ENCODE measurements at places on chromosomes 3 and 15. TPM values are rescaled to one million over a fixed set of nuclear protein-coding genes. Genes with fewer than 3 reads are reported as not detected.
A peak's percentile ranks its signal among the peaks of the same experiment; 100 is the strongest.

The HYAL2 gene
- total RNA-seq = 215 TPM

DNA sequence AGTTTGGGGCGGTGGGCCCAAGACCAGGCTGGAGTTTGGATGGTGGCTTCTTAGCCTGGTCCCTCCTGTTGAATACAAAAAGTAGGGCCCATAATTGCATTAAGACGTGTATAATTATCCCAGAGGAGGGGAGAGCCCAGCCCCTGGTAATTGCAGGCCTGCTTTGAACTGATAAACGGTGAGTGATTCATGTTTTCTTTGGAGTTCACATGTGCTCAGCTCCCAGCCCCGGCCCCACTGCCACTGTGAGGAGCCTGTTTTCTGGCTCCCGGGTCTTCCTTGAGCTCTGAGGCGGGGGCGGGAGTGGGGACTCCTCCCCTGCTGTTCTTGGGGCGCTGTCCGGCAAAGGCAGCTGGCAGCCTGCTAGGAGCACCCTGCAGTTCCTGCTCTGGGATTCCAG, 3.1 kb downstream of the PLXNA1 start:
- DNase-seq = no peak
- no peak overlapping the region for H3K4me3 ChIP-seq
- H3K27me3 ChIP-seq = no peaks in the 10 kb centered on the region
- no peak overlapping the region for H3K27ac ChIP-seq
- no peaks in the 10 kb centered on the region for H3K36me3 ChIP-seq

The CTXND1 gene
- total RNA-seq = not detected

The ZNF662 gene
- total RNA-seq = 13.8 TPM

GRCh38 chr3:195880037-195880431, 28.3 kb downstream of the TNK2 start:
- H3K4me3 ChIP-seq = no peak overlapping the region
- no peak overlapping the region for H3K27ac ChIP-seq
- no peak for DNase-seq
- H3K36me3 ChIP-seq = no peaks in the 10 kb centered on the region
- no peaks in the 10 kb centered on the region for H3K4me1 ChIP-seq

- no peak overlapping the region for H3K27ac ChIP-seq
- H3K4me1 ChIP-seq = no peaks in the 10 kb centered on the region
Measured at GRCh38 chr3:139481116-139481515, 4.8 kb upstream of the RBP2 start.

GRCh38 chr3:193800138-193801043, 207.4 kb downstream of the OPA1 start:
- H3K4me3 ChIP-seq = no peak overlapping the region
- no peaks in the 10 kb centered on the region for H3K27me3 ChIP-seq
- no peak for DNase-seq

GRCh38 chr15:86494475-86494874, 414.8 kb downstream of the AGBL1 start:
- DNase-seq = no peak
- no peaks in the 10 kb centered on the region for H3K4me1 ChIP-seq
- H3K27me3 ChIP-seq = no peaks in the 10 kb centered on the region

DNA sequence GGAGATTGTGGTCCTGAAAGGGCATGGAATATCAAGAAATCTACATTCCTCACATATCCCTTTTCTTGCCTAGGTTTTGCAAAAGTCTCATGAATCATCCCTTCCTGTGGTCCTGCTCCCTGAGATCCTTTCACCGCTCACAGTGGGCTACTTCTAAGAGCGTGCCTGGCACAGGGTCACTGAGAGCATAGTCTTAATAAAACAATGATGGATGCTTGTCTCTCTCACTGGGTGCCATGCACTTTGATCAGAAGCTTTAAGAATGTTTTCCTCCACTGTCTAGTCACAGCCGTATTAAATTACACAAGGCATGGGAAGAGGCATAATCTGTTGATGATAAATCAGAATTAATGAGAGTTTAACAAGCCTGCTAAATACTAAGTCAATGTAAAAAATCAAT, 269.7 kb upstream of the ATP10A start:
- H3K4me3 ChIP-seq = no peak overlapping the region
- no peak overlapping the region for H3K27ac ChIP-seq
- DNase-seq = no peak

- H3K27me3 ChIP-seq = no peaks in the 10 kb centered on the region
- no peak overlapping the region for H3K4me3 ChIP-seq
- H3K27ac ChIP-seq = no peak overlapping the region
Measured at GRCh38 chr3:21914451-21914850, 163.4 kb upstream of the ZNF385D start.

- H3K27me3 ChIP-seq = no peaks in the 10 kb centered on the region
- H3K4me1 ChIP-seq = no peaks in the 10 kb centered on the region
- DNase-seq = no peak
- H3K4me3 ChIP-seq = peak overlapping the region; percentile 46
Measured at GRCh38 chr3:115513416-115513800, 109.9 kb upstream of the GAP43 start.

- no peaks in the 10 kb centered on the region for H3K27me3 ChIP-seq
- H3K36me3 ChIP-seq = no peaks in the 10 kb centered on the region
- H3K4me1 ChIP-seq = no peaks in the 10 kb centered on the region
- no peak for DNase-seq
Measured at GRCh38 chr15:47728886-47729285, 11.6 kb downstream of the SEMA6D start.

The CLDN16 gene
- 0.29 TPM for total RNA-seq

GRCh38 chr15:33729653-33730052, 238.6 kb upstream of the CHRM5 start:
- H3K4me3 ChIP-seq = no peak overlapping the region
- no peaks in the 10 kb centered on the region for H3K27me3 ChIP-seq
- no peak for DNase-seq
- H3K4me1 ChIP-seq = no peaks in the 10 kb centered on the region
- no peak overlapping the region for H3K27ac ChIP-seq

GRCh38 chr3:18679238-18679637, 254.1 kb upstream of the SATB1 start:
- no peaks in the 10 kb centered on the region for H3K4me1 ChIP-seq
- H3K4me3 ChIP-seq = no peak overlapping the region
- H3K27ac ChIP-seq = no peak overlapping the region
- no peaks in the 10 kb centered on the region for H3K36me3 ChIP-seq
- no peaks in the 10 kb centered on the region for H3K27me3 ChIP-seq

The GPR87 gene
- 3.4 TPM for total RNA-seq

- no peak overlapping the region for H3K27ac ChIP-seq
- H3K27me3 ChIP-seq = no peaks in the 10 kb centered on the region
Measured at GRCh38 chr15:33698126-33698525, 270.2 kb upstream of the CHRM5 start.

- no peaks in the 10 kb centered on the region for H3K4me1 ChIP-seq
- H3K4me3 ChIP-seq = no peak overlapping the region
- H3K27me3 ChIP-seq = no peaks in the 10 kb centered on the region
Measured at GRCh38 chr15:45091161-45091560, 22.8 kb downstream of the DUOX2 start.

- H3K27ac ChIP-seq = no peak overlapping the region
- DNase-seq = no peak
- no peaks in the 10 kb centered on the region for H3K4me1 ChIP-seq
- no peaks in the 10 kb centered on the region for H3K36me3 ChIP-seq
- no peaks in the 10 kb centered on the region for H3K27me3 ChIP-seq
Measured at GRCh38 chr3:94158512-94158911, 95.7 kb downstream of the NSUN3 start.

The TMC3 gene
- not detected for total RNA-seq

DNA sequence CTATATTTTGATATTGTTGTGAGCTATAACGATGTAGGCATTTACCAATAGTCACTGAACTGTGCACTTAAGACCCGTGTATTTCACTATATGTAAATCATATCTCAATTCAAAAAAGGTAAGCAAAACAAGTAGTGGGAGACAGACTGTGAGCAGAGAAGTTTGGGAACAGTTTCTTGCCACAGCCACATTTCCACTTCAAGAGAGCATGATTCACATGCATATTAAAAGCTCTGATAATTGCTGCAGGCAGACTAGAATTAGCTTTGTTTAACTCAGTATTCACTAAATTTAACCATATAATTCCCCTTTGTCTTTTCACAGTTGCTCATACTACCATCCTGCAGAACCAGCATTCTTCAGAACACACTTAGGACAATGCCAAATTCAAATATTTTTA, 168.4 kb upstream of the ZNF385D start:
- no peak overlapping the region for H3K4me3 ChIP-seq
- no peaks in the 10 kb centered on the region for H3K27me3 ChIP-seq
- no peaks in the 10 kb centered on the region for H3K4me1 ChIP-seq
- no peaks in the 10 kb centered on the region for H3K36me3 ChIP-seq

GRCh38 chr3:127141921-127142730, 50.8 kb upstream of the PRR23E start:
- no peaks in the 10 kb centered on the region for H3K27me3 ChIP-seq
- DNase-seq = no peak
- H3K27ac ChIP-seq = no peak overlapping the region
- H3K4me1 ChIP-seq = no peaks in the 10 kb centered on the region
- no peak overlapping the region for H3K4me3 ChIP-seq

The HEG1 gene
- total RNA-seq = 45.9 TPM

GRCh38 chr3:52860424-52860768, 25.6 kb upstream of the MUSTN1 start:
- no peaks in the 10 kb centered on the region for H3K36me3 ChIP-seq
- DNase-seq = no peak
- no peaks in the 10 kb centered on the region for H3K27me3 ChIP-seq
- no peak overlapping the region for H3K4me3 ChIP-seq
- no peak overlapping the region for H3K27ac ChIP-seq

The GPR156 gene
- total RNA-seq = 0.64 TPM

DNA sequence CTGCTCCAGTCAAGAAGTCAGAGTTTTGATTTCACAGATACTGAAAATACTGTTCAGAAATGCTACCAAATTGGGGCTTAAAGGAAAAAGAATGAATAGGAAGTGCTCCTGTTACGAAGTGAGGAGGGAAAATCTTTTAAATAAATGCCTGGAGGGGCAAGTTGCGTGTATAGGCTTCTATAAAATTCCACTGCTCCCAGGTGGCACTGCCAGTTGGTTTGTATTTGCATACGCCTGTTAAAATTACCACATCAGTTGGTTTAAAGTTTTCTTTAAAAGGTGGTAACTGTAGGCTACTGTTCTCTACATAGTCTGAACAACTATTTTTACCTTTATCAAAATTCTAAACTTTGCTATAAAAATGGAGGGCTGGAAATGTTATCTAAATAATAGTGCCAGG, 123.5 kb downstream of the DLG1 start:
- H3K4me3 ChIP-seq = no peak overlapping the region
- H3K4me1 ChIP-seq = no peaks in the 10 kb centered on the region
- H3K36me3 ChIP-seq = no peaks in the 10 kb centered on the region
- no peaks in the 10 kb centered on the region for H3K27me3 ChIP-seq
- DNase-seq = no peak
- no peak overlapping the region for H3K27ac ChIP-seq

- H3K4me3 ChIP-seq = no peak overlapping the region
- no peaks in the 10 kb centered on the region for H3K27me3 ChIP-seq
- no peak overlapping the region for H3K27ac ChIP-seq
- H3K36me3 ChIP-seq = no peaks in the 10 kb centered on the region
Measured at GRCh38 chr3:127114337-127115070, 78.4 kb upstream of the PRR23E start.

- DNase-seq = no peak
- H3K27me3 ChIP-seq = no peaks in the 10 kb centered on the region
- H3K4me1 ChIP-seq = no peaks in the 10 kb centered on the region
- no peaks in the 10 kb centered on the region for H3K36me3 ChIP-seq
Measured at GRCh38 chr15:76987896-76988860, 6.7 kb upstream of the PSTPIP1 start.

GRCh38 chr3:122060040-122060698, 5.0 kb downstream of the CD86 start:
- H3K27ac ChIP-seq = no peak overlapping the region
- H3K36me3 ChIP-seq = no peaks in the 10 kb centered on the region
- no peak for DNase-seq

The GOLGA8R gene
- 4.2 TPM for total RNA-seq

DNA sequence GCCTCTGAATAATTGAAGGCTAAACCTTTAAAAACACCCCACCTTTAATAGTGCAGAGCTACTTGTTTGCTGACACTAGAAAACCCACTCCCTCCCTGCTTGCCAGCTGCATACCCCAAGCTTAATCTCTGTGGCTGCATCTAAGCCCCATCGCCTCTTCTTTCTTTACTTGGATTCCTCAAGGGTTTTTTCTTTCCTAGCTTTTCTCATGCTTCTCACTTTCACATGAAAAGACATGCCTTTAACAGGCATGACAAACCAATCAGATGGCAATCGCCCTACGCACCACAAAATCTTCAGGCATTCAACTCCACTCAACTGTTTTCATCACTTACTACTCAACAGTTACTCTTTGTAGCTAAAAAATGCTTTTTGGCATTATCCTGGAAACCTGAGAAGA, 77.5 kb downstream of the PLD1 start:
- no peaks in the 10 kb centered on the region for H3K4me1 ChIP-seq
- H3K4me3 ChIP-seq = no peak overlapping the region
- no peak for DNase-seq
- no peak overlapping the region for H3K27ac ChIP-seq
- no peaks in the 10 kb centered on the region for H3K27me3 ChIP-seq

- H3K27ac ChIP-seq = no peak overlapping the region
- H3K4me1 ChIP-seq = no peaks in the 10 kb centered on the region
- DNase-seq = no peak
- H3K36me3 ChIP-seq = no peaks in the 10 kb centered on the region
- H3K27me3 ChIP-seq = no peaks in the 10 kb centered on the region
- no peak overlapping the region for H3K4me3 ChIP-seq
Measured at GRCh38 chr3:187497052-187497451, 128.9 kb downstream of the RTP4 start.

The GHSR gene
- total RNA-seq = not detected

DNA sequence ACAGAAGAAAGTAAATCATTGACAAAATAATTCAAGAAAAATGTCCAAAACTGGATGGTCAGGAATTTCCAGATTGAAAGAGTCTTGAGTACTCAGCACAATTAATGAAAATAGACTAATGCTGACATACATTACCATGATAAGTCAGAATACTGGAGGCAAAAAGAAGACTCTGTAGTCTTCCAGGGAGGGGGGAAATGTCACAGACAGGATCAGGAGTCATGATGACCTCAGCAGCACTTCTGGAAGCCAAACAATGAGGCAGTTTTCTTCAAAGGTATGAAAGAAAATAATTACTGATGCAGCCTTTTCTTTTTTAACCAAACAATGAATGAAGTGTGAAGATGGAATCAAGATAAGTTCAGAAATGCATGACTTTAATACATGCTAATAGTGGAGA, 30.1 kb upstream of the SLC22A13 start:
- no peaks in the 10 kb centered on the region for H3K27me3 ChIP-seq
- H3K4me1 ChIP-seq = no peaks in the 10 kb centered on the region
- H3K4me3 ChIP-seq = no peak overlapping the region
- no peak overlapping the region for H3K27ac ChIP-seq
